ENCODE measurements at places on chromosomes 12 and 14.

GRCh38 chr14:76644855-76645518 is 116.3 kb upstream of the VASH1 start:
- DNase-seq: no peak

GRCh38 chr12:89215196-89215595 is 137.1 kb downstream of the DUSP6 start:
- DNase-seq: no peak

- no peak for DNase-seq
These were observed 4.5 kb downstream of the GRIN2B start for GRCh38 chr12:13976880-13977279.

DNA sequence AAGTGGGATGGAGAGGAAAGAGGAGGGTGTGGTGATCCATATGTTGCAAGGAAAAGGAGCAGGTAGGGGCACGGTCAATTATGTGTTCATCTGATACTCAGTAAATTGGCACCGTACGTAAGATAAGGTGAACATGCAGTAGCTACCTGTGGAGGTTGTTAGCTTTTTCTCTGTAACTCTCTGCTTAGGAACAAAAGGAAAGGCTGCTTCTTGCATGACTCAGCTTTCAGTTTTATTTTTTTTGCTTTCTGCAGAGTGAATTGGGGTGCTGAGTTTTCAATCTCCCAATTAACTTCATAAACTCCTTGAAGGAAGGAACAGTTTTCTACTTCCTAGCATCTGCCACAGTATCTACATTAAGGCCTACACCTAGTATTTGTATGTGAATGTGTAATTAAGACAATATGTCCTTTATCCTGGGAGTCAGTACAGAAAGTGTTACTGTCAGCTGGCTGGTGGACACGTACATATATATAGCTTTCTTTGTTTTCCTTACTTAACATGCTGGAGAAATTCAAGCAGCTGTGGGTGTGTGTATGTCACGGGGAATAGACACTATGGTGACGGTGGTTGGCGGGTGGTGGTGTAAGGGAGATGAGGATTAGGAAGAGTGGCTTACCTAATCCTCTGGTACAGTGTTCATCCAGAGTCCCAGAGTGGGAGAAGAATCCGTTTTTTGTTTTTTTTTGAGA is 40.1 kb upstream of the WNK1 start:
- no peak for DNase-seq

DNA sequence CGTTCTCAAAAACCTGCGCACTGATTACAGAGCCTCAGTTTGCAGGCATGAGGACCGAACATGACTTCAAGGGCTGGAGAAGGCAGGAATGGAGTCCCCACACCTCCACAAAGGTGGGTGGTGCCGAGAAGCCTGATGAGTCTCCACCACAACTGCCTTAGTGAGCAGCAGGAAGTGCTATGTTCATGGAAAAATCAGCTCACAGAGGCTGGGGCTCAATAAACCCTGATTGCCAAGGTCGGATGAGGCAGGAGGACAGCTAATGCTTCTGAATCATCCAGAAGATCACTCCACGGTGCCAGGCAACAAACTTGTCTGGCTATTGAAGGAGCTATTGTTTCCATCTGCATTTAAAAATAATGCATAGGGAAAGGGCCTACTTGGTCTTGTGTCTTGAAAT is 31.1 kb downstream of the APPL2 start:
- no peak for DNase-seq

DNA sequence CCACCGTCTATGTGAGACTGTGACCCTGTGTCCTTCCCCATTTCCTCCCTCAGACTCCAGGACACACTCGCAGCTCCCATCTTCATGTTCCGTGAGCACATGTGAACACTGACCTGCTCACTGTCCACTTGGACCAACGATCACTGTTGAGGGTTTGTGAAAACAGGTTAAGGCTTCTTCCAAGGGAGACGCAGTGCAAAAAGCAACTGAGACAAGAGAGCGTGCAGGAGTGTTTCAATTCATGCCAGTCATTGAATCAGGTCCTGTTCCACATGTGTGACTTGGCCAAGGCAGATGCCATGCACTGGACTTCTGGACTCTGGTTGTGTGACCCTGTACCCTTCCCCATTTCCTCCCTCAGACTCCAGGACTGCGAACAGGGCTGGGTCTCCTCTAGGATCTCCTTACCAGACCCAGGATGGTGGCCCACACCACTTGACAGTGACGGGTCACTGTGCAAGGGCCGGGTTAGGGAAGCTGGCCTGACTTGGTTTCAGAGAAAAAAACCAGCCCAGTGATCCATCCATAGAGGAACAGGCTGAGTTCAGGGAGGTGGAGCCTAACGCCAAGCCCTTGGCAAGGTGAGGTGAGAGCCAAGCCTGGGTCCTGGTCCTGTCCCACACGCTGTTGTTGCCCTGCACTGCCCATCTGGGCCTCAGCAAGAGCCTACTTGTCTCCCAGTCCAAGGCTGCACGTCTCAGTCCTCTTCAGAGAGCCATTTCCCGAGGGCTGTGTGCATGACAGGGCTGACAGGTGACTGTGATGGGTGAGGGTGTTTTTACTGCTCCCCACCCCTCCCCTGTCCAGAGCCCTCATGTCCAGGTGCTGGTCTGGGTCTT is 5.7 kb upstream of the KRT5 start:
- no peak for DNase-seq

- no peak for DNase-seq
These were observed 21.4 kb downstream of the TEAD4 start for GRCh38 chr12:2980630-2981029.

DNA sequence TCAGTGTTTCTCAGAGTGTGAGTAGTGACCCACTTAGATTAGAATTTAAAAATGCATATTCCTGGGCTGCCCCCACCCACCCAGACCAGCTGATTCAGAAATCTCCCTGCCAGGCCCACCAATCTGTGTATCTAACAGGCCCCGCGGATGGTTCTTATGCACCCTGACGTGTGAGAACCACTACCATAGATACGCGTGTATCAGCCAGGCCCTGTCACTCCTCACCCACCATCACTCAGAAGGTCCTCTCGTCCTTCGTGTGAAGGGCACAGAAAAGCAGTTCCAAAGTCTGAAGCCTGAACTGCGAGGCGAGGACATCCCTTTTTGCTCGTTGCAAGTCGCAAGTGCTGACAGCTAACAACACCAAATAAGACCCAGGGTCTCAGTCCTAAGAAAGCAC is 72.4 kb downstream of the IFT43 start:
- DNase-seq: no peak

DNA sequence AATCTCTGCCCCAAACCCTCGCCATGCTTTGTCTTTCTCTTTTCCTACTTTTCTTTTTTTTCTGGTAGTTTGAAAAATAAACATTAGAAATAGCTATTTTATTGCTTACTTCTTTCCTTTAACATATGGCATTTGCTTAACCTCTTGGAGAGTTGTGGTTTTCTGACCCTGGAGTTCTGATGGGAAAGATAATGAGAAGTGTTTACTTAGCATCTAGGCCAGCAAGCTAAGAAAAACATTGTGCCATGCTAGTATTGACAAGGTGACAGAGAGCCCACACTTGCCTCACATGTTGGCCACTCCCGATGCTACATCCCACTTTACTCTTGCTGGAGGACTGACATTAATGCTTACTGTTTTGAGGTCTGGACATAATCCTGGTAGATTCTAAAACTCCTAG is 886.2 kb downstream of the DIO2 start:
- DNase-seq: peak; percentile 71

DNA sequence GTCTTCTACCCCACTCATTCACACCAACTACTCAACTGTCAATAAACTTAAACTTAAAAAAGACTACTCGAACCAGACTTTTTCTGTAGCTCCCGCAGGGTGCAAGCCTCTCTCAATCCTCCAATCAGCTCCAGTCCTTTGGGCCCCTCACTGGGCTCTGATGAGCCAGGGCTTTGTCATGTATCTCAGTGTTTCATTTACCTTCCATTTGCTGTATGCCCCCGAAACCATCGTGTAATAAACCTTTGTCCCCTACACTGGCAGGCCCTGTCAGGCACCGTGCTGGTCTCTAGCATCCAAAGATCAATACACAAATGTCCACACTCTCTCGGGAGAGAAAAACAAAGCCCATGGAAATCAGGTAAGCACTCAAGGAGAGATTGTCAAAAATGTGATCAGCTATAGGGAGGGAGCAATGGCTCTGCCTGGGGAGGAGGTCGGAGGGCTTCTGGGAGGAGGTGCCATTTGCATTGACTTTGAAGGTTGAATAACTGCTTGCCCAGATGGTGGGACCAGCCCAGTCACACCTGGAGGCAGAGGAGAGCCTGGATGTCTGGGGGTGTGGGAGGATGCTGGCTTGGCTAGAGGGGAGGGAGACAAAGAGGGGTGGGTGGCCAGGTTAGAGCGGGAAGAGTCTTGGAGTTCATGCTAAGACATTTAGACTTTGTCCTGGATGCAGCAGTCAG is 42.1 kb upstream of the DICER1 start:
- no peak for DNase-seq

- no peak for DNase-seq
These were observed 142.0 kb upstream of the FSCB start for GRCh38 chr14:44649061-44649460.

DNA sequence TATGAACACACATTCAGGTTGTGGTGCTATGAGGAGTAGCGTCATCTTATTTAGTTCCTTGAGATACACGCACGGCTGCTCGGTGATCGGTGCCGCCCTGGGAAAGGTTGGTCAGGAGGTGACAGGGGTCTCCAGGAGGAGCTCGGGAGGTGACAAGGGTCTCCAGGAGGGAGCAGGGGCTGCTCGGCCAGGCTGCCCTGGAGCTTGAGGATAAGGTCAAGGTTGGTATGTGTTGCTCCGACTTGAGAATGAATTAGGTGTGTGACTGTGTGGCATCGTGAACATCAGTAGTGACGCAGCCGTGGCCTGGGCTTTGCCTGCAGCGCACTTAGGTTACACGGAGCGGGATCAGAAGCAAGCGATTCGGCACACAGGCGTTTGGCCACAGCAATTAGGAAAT is 36.2 kb downstream of the CCDC92 start:
- no peak for DNase-seq

DNA sequence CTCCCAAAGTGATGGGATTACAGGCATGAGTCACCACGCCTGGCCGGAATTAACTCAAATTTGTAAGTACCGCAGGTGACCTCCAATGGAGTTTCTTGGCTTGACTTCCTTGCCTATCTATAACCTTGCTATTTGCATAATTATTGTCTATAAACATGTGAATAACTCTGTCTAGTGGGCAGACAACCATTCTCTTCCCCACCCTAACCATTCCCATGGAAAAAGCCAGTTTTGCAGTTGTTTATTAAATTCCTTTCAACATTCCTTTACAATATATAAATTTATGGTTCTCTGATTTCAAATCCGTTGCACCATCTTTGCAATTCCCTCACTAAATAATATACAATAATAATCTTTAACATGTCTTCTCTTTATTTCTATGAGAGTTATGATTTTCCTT is 61.0 kb upstream of the ZDHHC17 start:
- DNase-seq: no peak

Data from NCI-H187 (cell line).